Stimulated activated CD4-positive, alpha-beta T cell treated with anti-CD3 and anti-CD28 coated beads, Interleukin-1b, Interleukin-23, amount 100 ng/mL, for 1 hour (primary cell): ENCODE measurements at places on chromosomes 3 and 15.

- DNase-seq = no peak
These were observed 10.1 kb downstream of the PDCD6IP start for GRCh38 chr3:33808559-33808958.

GRCh38 chr3:111103807-111104206 lies 32.2 kb downstream of the NECTIN3 start:
- DNase-seq = no peak

DNA sequence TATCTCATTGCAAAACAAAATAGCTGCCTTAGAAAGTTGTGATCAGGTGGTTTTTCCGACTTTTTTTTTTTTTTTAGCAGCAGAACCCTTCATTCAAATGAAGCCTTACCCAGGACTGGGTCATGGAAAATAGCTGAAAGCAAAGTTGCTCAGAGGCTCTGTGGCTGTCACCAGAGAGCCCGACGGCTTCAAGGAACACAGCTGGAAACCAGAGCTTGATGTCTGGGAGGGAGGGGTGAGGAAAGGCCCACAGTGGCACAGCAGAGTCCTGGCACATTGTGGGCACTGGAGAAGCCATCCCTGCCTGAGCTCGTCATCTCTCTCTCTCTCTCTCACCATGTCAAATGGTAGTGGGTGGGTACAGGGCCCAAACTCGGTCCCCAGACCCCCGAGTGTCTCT lies 77.5 kb downstream of the RPN1 start:
- no peak for DNase-seq

GRCh38 chr3:46705751-46706552 lies 4.8 kb downstream of the TMIE start:
- no peak for DNase-seq
